PC-9 (cell line): ENCODE measurements at places on chromosomes 6 and 20. TPM values are rescaled to one million over a fixed set of nuclear protein-coding genes. Genes with fewer than 3 reads are reported as not detected.

TMEM30A gene
- 78.2 and 122 TPM in 2 replicates for total RNA-seq

DNA sequence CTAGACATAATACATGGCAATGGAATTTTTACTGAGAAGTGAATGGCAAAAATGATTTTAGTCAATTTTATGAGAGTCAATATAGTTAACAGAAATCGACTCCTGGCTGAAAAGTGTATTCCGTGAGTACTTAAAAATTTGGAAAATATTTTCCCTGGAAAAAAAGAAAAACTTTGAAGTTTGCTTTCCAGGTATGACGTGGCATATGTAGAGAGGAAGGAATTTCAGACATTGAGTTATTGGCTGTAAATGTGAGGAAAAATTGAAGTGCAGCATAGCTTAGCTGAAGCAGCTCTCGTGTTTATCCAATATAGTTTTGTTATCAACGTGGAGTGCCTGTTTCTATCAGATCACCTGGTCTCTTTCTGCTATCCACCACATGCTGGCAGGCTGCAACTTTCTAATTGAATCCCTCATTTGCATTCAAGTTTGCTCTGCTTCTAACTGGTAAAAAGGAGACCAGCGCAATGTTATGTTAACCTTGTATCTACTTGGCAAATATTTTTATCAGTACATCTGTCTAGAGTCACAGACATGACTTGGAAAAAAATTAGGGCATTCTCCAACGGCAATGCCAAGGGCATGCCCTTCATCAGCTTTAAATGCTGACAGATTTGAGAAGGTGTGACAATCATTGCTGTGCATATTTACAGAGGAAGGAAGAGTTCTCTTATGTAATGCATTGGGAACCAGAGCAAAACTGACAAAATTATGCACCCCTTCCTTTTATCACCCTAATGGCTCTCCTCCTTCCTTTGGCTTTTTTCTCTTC lies 1102.8 kb upstream of the FLRT3 start:
- no peak overlapping the region for H3K4me3 ChIP-seq
- H3K4me1 ChIP-seq: no peaks in the 10 kb centered on the region
- H3K27me3 ChIP-seq: no peaks in the 10 kb centered on the region
- no peaks in the 10 kb centered on the region for H3K36me3 ChIP-seq
- DNase-seq: no peak
- no peak overlapping the region for H3K27ac ChIP-seq

GRCh38 chr6:155418017-155418761 lies 37.5 kb downstream of the NOX3 start:
- peak; percentile 3 for DNase-seq
- no peaks in the 10 kb centered on the region for H3K36me3 ChIP-seq
- no peaks in the 10 kb centered on the region for H3K27me3 ChIP-seq
- H3K27ac ChIP-seq: peak overlapping the region; percentile 51
- H3K4me3 ChIP-seq: peak overlapping the region; percentile 31

DNA sequence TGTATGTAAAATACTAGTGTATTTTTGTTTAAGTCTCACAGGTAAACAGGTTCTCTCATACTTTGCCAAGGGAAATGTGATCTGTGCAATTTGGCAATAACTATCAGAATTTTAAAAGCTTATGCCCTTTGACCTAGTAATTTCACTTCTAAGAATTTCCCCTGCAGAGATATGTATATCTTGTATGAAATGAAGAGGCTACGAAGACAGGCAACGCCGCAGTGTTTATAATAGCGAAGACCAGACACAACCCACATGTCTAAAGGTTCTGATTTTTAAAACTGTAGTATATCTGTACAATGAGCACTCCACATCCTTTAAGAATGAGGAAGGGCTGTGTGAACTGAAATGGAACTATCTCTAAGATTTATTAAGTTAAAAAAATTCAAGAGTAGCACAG lies 7.5 kb downstream of the TRAF3IP2 start:
- no peak overlapping the region for H3K4me3 ChIP-seq
- DNase-seq: no peak
- H3K27me3 ChIP-seq: no peaks in the 10 kb centered on the region
- H3K36me3 ChIP-seq: peaks cover 11% of the 10 kb centered on the region; the same call in 1 of the 2 replicates
- H3K4me1 ChIP-seq: peaks cover 38% of the 10 kb centered on the region

GRCh38 chr6:139494376-139494990 lies 120.0 kb upstream of the CITED2 start:
- DNase-seq: no peak
- H3K27ac ChIP-seq: no peak overlapping the region
- H3K4me3 ChIP-seq: no peak overlapping the region
- H3K36me3 ChIP-seq: no peaks in the 10 kb centered on the region

- DNase-seq: no peak
- no peaks in the 10 kb centered on the region for H3K36me3 ChIP-seq
- H3K4me1 ChIP-seq: no peaks in the 10 kb centered on the region
- H3K4me3 ChIP-seq: no peak overlapping the region
- H3K27me3 ChIP-seq: peaks cover 87% of the 10 kb centered on the region
Observed at GRCh38 chr6:170227996-170228945, 62.6 kb downstream of the DLL1 start.

GRCh38 chr6:89487864-89488263 lies 54.9 kb downstream of the ANKRD6 start:
- H3K4me3 ChIP-seq: no peak overlapping the region
- no peak for DNase-seq
- no peaks in the 10 kb centered on the region for H3K36me3 ChIP-seq
- H3K27ac ChIP-seq: no peak overlapping the region
- no peaks in the 10 kb centered on the region for H3K4me1 ChIP-seq

DNA sequence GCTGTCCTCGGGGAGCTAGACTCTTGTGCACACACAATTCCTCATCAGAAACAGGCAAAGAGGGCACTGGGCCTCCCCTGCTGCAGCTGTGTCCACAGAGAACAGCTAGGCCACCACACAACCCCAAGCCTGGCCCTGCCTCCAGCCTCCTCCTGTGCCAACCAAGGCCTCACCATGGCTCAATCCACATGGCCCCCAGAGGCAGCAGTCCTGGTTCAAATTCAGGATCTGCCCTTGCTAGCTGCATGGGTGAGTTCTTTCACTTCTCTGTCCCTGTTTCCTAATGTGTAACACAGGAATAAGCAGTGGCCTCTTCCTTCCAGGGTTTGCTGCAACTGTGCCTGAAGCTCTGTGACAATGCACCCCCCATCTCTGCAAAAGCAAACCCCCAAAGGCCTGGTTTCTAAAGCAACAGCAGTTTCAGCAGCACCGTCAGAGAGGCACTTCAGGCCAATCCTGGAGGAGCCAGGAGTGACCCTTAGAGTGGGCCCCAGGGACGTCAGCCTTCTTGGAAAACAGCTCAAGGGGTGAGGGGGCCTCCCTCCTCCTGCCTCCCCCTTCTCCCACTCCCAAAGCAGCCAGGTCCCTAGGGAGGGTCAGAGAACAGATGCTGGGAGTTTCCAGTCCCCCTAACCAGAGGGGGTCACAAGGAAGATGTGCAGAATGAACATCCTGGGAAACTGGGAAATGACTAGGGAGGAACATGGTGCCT lies 2.2 kb downstream of the ADISSP start:
- H3K4me1 ChIP-seq: peaks cover 25% of the 10 kb centered on the region
- H3K4me3 ChIP-seq: no peak overlapping the region
- no peaks in the 10 kb centered on the region for H3K27me3 ChIP-seq
- no peaks in the 10 kb centered on the region for H3K36me3 ChIP-seq
- no peak overlapping the region for H3K27ac ChIP-seq

LST1 gene
- total RNA-seq: 1.6 TPM in 2 replicates

- H3K4me1 ChIP-seq: no peaks in the 10 kb centered on the region
- H3K36me3 ChIP-seq: no peaks in the 10 kb centered on the region
- no peak overlapping the region for H3K4me3 ChIP-seq
- H3K27ac ChIP-seq: no peak overlapping the region
- no peak for DNase-seq
Observed at GRCh38 chr20:62732031-62732760, 23.6 kb downstream of the NTSR1 start.

GRCh38 chr20:30484009-30484748 lies 773.3 kb upstream of the DEFB115 start:
- H3K4me3 ChIP-seq: no peak overlapping the region
- DNase-seq: no peak
- no peaks in the 10 kb centered on the region for H3K27me3 ChIP-seq
- H3K27ac ChIP-seq: no peak overlapping the region

TPBG gene
- 42.5 and 44.6 TPM in 2 replicates for total RNA-seq

GRCh38 chr6:137309078-137309762 lies 90.0 kb upstream of the IFNGR1 start:
- 0 out of 2 replicates have a peak overlapping the region, but pooled peaks have one; percentile 11 for H3K27ac ChIP-seq
- no peak overlapping the region for H3K4me3 ChIP-seq
- H3K36me3 ChIP-seq: no peaks in the 10 kb centered on the region
- peak; percentile 77 for DNase-seq
- peaks cover 23% of the 10 kb centered on the region for H3K4me1 ChIP-seq

NHLRC1 gene
- total RNA-seq: 0.90 and 1.0 TPM in 2 replicates

MDFI gene
- 19.4 and 22.6 TPM in 2 replicates for total RNA-seq
